Frontal cortex (tissue), 4 donors: ENCODE measurements at places on chromosomes 3 and 15. TPM values are rescaled to one million over a fixed set of nuclear protein-coding genes. Genes with fewer than 3 reads are reported as not detected.

DNA sequence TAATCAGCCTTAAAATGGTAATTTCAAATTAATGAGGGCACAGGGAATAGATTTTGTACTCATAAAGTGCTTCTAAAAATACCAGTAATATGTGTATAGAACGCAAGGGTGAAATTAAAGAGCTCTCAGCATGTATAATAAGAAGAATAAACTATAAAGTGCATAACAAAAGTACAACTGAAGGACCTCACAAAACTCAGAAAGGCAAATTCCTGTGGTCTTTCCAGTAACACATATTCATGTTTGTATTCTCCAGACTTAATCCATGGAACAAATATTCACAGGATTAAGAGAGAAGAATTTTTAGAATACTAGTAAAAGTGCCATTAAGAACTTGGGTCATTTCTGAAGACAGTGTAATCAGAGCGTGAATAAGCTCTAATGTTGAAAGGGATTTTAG, 646.3 kb downstream of the CADM2 start:
- DNase-seq: no peak

GRCh38 chr3:112409041-112409440, 76.1 kb downstream of the CD200 start:
- DNase-seq: no peak

GRCh38 chr3:128327606-128328031, 139.1 kb downstream of the DNAJB8 start:
- no peak for DNase-seq

DNA sequence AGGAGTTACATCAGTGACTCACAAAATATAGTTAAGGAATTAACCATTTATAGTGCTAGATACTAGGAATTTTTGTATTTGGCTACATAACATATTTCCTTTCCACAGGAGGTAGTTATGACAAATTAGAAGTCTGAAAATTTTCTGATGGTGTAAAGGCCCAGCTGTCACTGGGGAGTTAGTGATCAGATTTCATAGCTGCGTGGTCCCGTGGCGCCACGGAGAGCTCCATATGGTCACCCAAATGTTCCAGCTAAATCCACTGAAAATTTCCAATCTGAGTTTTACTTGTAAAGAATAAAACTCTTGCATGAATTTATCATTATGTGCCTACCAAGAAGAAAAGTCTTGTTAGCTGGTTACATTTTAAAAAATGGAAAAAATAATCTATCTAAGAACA, 368.9 kb upstream of the PLSCR5 start:
- no peak for DNase-seq

DNA sequence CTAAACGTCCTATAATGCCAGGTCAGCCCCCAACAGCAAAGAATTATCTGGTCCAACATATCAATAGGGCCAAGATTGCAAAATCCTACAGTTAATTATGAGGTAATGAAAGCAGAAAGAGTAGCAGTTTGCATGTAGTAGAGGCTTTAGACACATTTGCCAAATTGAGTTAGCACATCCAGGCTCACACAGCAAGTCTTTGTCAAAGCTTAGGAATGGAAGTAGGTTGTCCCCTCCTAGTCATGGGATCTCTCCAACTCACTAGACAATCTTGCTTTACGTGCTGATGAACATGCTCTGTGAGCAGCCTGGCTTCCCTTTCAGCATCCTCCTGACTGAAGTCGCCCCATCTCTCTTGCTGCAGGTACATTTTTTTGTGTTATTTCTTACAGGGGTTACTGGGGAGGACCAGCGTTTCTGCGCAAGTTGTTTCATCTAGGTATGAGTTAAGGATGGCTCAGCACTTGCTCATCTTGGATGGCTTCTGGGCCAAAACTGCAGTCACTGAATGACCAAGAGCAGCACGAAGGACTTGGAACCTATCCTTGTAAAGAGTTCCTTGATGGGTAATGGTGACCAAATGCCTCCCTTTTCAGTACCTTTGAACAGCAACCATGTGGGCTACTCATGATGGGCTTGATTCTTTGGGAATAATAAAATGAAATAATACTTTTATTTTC, 55.9 kb downstream of the SQOR start:
- DNase-seq: no peak

DNA sequence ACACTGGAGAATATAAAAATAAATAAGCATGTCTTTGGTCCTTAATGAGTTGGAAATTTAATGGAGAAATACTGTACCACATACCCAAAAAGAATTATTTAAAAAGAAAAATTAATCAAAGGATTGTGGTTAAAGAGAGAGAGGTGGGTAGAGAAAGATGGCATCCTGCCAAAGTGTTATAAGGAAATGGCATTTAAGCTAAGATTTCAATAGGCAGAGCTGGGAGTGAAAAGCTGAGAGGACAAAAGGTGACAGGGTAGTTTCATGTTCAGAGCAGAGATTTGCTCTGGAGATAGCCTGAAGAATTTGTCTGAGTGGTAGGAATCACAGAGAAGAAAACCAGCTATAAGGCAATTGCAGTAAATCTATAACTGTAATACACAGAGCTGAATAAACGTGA, 181.0 kb downstream of the SI start:
- DNase-seq: no peak

GRCh38 chr3:12194209-12194608, 35.5 kb upstream of the TIMP4 start:
- no peak for DNase-seq

GRCh38 chr3:128469556-128469955, 2.9 kb upstream of the DNAJB8 start:
- no peak for DNase-seq

- no peak for DNase-seq
Observed at GRCh38 chr3:139328356-139328755, 15.5 kb upstream of the MRPS22 start.

DNA sequence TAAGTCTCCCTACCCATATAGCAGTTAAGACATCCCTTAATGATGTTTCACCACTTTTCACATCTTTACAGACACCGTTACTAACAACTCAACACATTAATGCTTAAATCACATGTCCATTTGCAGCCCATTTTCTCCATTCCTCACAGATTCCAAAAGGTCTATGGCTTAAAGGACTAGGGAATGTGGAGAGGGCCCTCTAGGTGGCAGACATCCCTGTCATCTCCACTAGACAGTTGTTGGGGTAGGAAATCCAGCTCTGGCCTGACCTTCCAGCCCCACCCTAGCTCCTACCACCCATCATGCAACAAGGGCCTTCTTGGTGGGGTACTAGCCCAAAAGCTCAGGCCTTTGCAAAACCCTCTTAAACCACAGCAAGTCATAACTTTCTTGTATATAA, 25.2 kb downstream of the CPEB1 start:
- no peak for DNase-seq

- DNase-seq: no peak
Observed at GRCh38 chr3:30554317-30554690, 52.1 kb upstream of the TGFBR2 start.

- DNase-seq: no peak
Observed at GRCh38 chr15:41061667-41062066, 54.4 kb downstream of the INO80 start.

DNA sequence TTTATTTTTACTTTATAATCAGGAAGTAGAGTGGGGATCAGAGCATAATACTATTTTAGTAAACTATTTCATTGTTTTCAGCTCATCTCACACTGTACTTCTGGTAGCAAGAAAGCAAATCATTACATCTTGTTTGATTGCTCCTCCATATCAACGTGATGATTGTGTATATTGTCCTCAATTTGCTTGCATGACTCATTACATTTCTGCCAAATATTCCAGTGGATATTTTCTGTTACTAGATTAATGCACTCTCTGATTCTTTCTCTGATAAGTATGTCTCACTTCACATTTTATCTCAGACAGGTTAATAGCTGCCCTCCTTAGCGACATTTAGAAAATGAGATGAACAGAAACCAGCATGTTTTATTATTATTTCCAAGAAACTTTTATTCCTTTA, 1145.3 kb downstream of the OTOL1 start:
- DNase-seq: no peak

DNA sequence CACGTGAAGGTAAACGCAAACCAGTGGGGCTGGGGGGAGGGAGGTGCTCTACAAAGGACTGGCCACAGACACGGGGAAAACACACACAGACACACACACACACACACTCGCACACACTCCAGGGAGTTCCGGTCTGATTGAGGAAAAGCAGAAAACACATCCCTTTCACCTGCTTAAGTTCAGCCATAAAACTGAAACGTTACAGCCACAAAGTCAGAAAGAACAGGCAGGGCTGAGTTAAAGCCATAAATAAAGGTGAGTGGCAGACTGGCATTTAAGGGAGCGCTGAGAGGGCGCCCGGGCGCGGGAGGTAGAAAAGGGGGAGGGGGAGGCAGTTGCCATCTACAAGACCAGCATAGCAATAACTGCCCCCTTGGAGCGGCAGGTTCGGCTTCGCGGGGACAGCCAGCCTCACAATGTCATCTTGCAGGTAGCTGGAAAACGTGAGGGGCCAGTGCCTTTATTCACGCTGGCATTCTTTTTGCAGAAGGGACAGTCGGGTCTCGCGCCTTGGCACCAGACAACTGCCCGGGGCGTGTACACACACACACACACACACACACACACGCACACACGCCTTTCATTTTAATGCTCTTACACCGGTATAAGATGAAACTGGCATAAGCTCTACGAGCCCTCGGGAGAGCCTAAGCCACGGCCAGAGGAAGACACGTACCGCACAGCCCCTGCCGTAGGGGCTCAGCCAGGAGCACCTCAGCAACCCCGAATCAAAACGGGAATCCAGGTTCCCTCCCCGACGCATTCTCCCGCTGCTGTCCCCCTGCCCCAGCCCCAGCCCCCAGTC, 866 bp downstream of the TNIK start:
- DNase-seq: no peak

- DNase-seq: no peak
Observed at GRCh38 chr3:122235147-122235546, 51.7 kb downstream of the CASR start.

- DNase-seq: peak; percentile 83
Observed at GRCh38 chr3:13650210-13651056, 101.5 kb downstream of the FBLN2 start.

GRCh38 chr3:29436612-29437323, 155.9 kb downstream of the RBMS3 start:
- DNase-seq: no peak

DNA sequence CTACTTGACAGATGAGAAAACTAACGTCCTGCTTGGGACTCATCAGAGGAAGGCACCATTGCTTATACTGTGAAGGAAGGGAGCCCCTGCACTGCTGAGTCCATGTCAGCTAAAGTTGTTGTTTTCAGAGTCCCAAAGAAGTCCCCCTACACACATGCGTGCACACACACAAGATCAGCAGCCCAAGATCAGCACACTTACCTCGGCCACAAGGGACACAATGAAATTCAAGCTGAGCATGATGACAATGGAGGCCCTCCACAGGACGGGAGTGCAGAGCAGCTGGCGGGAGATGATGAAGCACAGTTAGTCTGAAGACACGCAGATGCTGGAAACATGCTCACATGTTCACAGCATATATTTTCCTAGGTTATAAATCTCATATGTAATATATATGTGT, 28.6 kb upstream of the ATP13A5 start:
- DNase-seq: no peak

GRCh38 chr15:75143738-75144334, 57.8 kb upstream of the C15orf39 start:
- DNase-seq: no peak

Gene ZBBX
- 4.9 TPM for total RNA-seq

Gene RTP1
- 0.41 TPM for total RNA-seq

Gene GOLGA6L4
- total RNA-seq: 2.4 TPM

Gene CCR9
- total RNA-seq: 0.41 TPM

Gene NTRK3
- total RNA-seq: 34.6 TPM

Gene NPHP3
- total RNA-seq: 14.3 TPM

Gene ATP8B4
- 6.9 TPM for total RNA-seq

Gene STARD9
- 5.3 TPM for total RNA-seq

Gene DAPK2
- total RNA-seq: 0.82 TPM
